Fibroblast of lung (primary cell): ENCODE measurements at places on chromosomes 2 and 18. TPM values are rescaled to one million over a fixed set of nuclear protein-coding genes. Genes with fewer than 3 reads are reported as not detected.

The RIT2 gene
- not detected in 2 replicates for total RNA-seq

The CXCR1 gene
- not detected in 2 replicates for total RNA-seq

The TUBB8B gene
- total RNA-seq, result not detected in 2 replicates

The ALPP gene
- total RNA-seq, result not detected in 2 replicates

The ADD2 gene
- 2.5 and 2.6 TPM in 2 replicates for total RNA-seq

The ECEL1 gene
- total RNA-seq, result not detected in 2 replicates

The RANBP2 gene
- total RNA-seq, result 49.3 and 59.3 TPM in 2 replicates

The APLF gene
- 9.4 and 10.8 TPM in 2 replicates for total RNA-seq

The FAM237A gene
- not detected in 2 replicates for total RNA-seq

The PRLH gene
- total RNA-seq, result not detected in 2 replicates

The RESP18 gene
- not detected in 2 replicates for total RNA-seq

The FOXI3 gene
- total RNA-seq, result not detected in 2 replicates

The NTSR2 gene
- total RNA-seq, result under 0.01 TPM in 1 of 2 replicates, not detected in the other

The DSEL gene
- 51.1 and 157 TPM in 2 replicates for total RNA-seq

The KCNK3 gene
- under 0.01 and 0.26 TPM in 2 replicates for total RNA-seq

The ZNF385B gene
- total RNA-seq, result under 0.01 TPM in 1 of 2 replicates, not detected in the other

The EN1 gene
- total RNA-seq, result under 0.01 TPM in 1 of 2 replicates, not detected in the other

The SFTPB gene
- not detected in 2 replicates for total RNA-seq

The FZD7 gene
- total RNA-seq, result 24.7 and 39.1 TPM in 2 replicates

The EHD3 gene
- 12.3 and 30.6 TPM in 2 replicates for total RNA-seq

The IL36A gene
- not detected in 2 replicates for total RNA-seq

The UGT1A8 gene
- total RNA-seq, result not detected in 2 replicates
